ENCODE measurements at places on chromosomes 1 and 21.

GRCh38 chr1:14486401-14487201 is 111.9 kb upstream of the KAZN start:
- DNase-seq: no peak

GRCh38 chr1:178821134-178821866 is 49.6 kb downstream of the ANGPTL1 start:
- DNase-seq: no peak

GRCh38 chr1:175555266-175555665 is 188.1 kb downstream of the TNR start:
- DNase-seq: no peak

GRCh38 chr1:9120312-9120958 is 8.5 kb downstream of the GPR157 start:
- DNase-seq: no peak

- DNase-seq: no peak
Measured at GRCh38 chr1:175755516-175756070, 12.2 kb upstream of the TNR start.

GRCh38 chr1:175683491-175684298 is 59.7 kb downstream of the TNR start:
- DNase-seq: no peak

GRCh38 chr1:16385659-16386453 is 18.8 kb downstream of the SZRD1 start:
- DNase-seq: no peak
